Activated T-cell treated with anti-CD3 and anti-CD28 coated beads, Interleukin-2, amount 50 U/mL, for 72 hours (primary cell): ENCODE measurements at places on chromosomes 12 and 14.

DNA sequence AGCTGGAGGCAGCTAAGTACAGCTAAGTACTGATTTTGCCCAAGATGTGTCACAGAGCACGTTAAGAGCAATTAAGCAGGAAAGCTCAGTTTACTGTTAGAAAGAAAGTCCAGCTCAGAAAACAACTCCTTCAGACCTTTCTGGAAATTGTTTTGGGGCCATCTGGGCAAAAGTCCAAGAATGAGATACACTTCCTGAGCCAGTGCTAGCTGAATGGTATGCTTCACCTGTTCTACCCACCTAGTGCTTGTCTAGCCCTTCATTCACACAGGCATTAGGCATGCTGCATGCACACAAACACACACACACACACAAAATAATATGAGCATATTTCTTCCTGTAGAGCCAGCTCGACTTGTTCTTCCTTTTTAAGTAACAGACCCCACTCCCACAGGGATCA, 6.6 kb upstream of the IKZF4 start:
- no peak overlapping the region for H3K4me3 ChIP-seq
- no peak for DNase-seq
- H3K27me3 ChIP-seq, result no peaks in the 10 kb centered on the region
- H3K27ac ChIP-seq, result no peak overlapping the region

GRCh38 chr12:21615431-21615830, 10.8 kb upstream of the GYS2 start:
- DNase-seq, result peak; percentile 13
- H3K4me3 ChIP-seq, result peak overlapping the region; percentile 39
- H3K4me1 ChIP-seq, result peaks cover 57% of the 10 kb centered on the region
- H3K27ac ChIP-seq, result peak overlapping the region; percentile 52
- no peaks in the 10 kb centered on the region for H3K27me3 ChIP-seq

- peak overlapping the region; percentile 98 for H3K27ac ChIP-seq
- DNase-seq, result no peak
- peaks cover 99% of the 10 kb centered on the region for H3K4me1 ChIP-seq
- peaks cover 20% of the 10 kb centered on the region for H3K36me3 ChIP-seq
- H3K4me3 ChIP-seq, result peak overlapping the region; percentile 82
- no peaks in the 10 kb centered on the region for H3K27me3 ChIP-seq
These were observed 153.3 kb downstream of the PRKCH start for GRCh38 chr14:61474701-61475100.

GRCh38 chr12:116708826-116709756, 28.8 kb downstream of the SPRING1 start:
- H3K36me3 ChIP-seq, result no peaks in the 10 kb centered on the region
- peak overlapping the region; percentile 76 for H3K4me3 ChIP-seq
- peak; percentile 41 for DNase-seq
- no peak overlapping the region for H3K27ac ChIP-seq

GRCh38 chr12:84807249-84807648, 105.3 kb downstream of the SLC6A15 start:
- no peak overlapping the region for H3K27ac ChIP-seq
- no peak for DNase-seq
- peaks cover 5% of the 10 kb centered on the region for H3K27me3 ChIP-seq
- H3K4me1 ChIP-seq, result no peaks in the 10 kb centered on the region

- DNase-seq, result no peak
- H3K4me1 ChIP-seq, result no peaks in the 10 kb centered on the region
- H3K27ac ChIP-seq, result no peak overlapping the region
- no peaks in the 10 kb centered on the region for H3K36me3 ChIP-seq
These were observed 129.3 kb upstream of the LMNTD1 start for GRCh38 chr12:25682421-25682820.

GRCh38 chr14:20530771-20531571, 25.6 kb downstream of the RNASE10 start:
- H3K27me3 ChIP-seq, result peaks cover 19% of the 10 kb centered on the region
- H3K4me3 ChIP-seq, result peak overlapping the region; percentile 0
- no peaks in the 10 kb centered on the region for H3K36me3 ChIP-seq
- peak; percentile 69 for DNase-seq
- peak overlapping the region; percentile 64 for H3K27ac ChIP-seq

DNA sequence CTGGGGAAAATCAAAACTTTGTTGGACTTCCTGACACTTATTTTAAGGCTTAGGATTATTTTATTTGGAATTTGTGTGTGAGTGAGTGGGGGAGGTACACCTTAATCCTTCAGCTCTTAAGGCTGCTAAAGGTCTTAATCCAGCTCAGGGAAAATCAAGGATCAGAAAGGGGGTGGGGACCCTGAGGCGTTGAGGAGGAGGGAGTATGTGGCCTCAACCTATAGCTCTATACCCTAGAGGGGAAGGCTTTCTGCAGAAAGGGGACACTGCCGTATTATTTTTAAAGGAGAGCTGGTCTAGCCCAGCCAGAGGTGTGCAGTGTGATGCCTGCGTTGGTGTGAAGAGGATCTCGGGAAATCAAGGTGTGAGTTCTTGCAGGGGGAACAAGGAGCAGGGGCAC, 20.0 kb downstream of the IRF2BPL start:
- DNase-seq, result no peak
- no peaks in the 10 kb centered on the region for H3K27me3 ChIP-seq
- H3K36me3 ChIP-seq, result no peaks in the 10 kb centered on the region
- H3K4me1 ChIP-seq, result peaks cover 23% of the 10 kb centered on the region

DNA sequence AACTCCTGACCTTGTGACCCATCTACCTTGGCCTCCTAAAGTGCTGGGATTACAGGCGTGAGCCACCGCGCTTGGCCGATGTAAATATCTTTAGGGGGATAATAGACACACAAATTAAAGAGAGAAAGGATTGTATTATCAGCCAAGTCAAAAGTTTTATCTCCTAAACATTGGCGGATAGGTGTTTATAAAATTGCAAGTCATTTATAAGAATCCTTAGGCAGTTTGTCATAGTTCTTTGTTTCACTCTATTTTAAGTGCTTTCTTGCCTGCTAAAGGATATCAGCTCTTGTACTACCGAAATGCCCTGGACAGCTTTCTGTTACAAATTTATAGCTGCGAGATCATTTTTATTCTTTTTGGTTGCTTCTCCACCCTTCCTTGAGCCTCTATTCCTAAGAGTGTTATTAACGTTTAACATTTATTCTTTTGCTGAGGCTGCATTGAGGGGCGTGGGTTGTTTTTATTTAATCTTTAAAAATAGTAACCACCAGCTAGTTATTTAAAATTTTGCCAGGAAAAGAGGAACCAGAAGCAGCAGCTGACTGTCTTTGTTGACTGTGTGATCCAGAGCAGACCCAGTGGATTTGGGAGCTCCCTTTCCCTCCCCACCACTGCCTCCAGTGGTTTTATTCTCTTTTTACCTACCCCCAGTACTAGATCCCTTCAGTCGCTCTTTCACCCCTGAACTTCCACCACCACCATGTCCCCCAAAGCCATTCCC, 106.4 kb downstream of the DIP2B start:
- H3K27ac ChIP-seq, result no peak overlapping the region
- no peaks in the 10 kb centered on the region for H3K27me3 ChIP-seq
- H3K4me1 ChIP-seq, result peaks cover 18% of the 10 kb centered on the region
- DNase-seq, result no peak
- no peaks in the 10 kb centered on the region for H3K36me3 ChIP-seq

- DNase-seq, result no peak
- H3K4me1 ChIP-seq, result peaks cover 7% of the 10 kb centered on the region
- no peak overlapping the region for H3K4me3 ChIP-seq
- H3K27me3 ChIP-seq, result no peaks in the 10 kb centered on the region
- H3K36me3 ChIP-seq, result no peaks in the 10 kb centered on the region
- no peak overlapping the region for H3K27ac ChIP-seq
These were observed 4.8 kb upstream of the ITPK1 start for GRCh38 chr14:93120517-93120916.

- H3K4me1 ChIP-seq, result peaks cover 7% of the 10 kb centered on the region
- H3K4me3 ChIP-seq, result no peak overlapping the region
- DNase-seq, result no peak
- H3K36me3 ChIP-seq, result no peaks in the 10 kb centered on the region
These were observed 7.3 kb upstream of the BDKRB2 start for GRCh38 chr14:96197163-96197852.

GRCh38 chr14:20794644-20795369, 7.8 kb downstream of the RNASE1 start:
- H3K4me3 ChIP-seq, result no peak overlapping the region
- no peak for DNase-seq

- no peaks in the 10 kb centered on the region for H3K36me3 ChIP-seq
- H3K27ac ChIP-seq, result no peak overlapping the region
- DNase-seq, result no peak
- peaks cover 68% of the 10 kb centered on the region for H3K4me1 ChIP-seq
These were observed 1217.9 kb downstream of the VRK1 start for GRCh38 chr14:98014851-98015615.

DNA sequence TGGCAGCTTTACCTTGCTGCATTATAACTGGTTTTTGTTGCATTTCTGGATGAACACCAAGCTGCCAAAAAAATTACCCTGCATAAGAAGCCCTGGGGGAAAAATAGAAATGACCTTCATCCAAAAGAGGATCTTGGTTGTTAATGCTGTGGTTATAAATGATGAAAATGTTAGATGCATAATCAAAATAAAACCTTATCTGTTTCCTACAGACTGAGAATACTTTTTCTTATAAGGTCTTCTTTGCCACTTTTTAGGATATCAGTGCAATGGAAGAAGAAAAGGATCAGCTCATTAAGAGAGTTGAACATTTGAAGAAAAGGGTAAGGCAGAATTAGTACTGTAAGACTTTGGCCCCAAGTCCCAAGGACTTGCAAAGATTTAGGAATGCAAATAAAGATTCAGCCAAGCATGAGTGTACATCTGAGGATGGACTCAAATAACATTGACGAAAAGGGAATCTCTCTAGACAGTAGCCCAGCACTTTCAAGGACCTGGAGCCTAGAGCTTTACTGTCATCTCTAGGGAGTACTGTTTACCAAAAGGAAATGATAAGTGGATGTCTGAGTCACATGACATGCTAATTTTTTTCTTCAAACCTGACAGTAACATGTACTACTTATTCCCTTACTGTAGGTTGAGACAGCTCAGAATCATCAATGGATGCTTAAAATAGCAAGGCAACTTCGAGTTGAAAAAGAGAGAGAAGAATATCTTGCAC, 10.7 kb downstream of the IFT81 start:
- no peaks in the 10 kb centered on the region for H3K27me3 ChIP-seq
- peaks cover 6% of the 10 kb centered on the region for H3K4me1 ChIP-seq
- DNase-seq, result no peak
- H3K36me3 ChIP-seq, result no peaks in the 10 kb centered on the region
- no peak overlapping the region for H3K4me3 ChIP-seq

DNA sequence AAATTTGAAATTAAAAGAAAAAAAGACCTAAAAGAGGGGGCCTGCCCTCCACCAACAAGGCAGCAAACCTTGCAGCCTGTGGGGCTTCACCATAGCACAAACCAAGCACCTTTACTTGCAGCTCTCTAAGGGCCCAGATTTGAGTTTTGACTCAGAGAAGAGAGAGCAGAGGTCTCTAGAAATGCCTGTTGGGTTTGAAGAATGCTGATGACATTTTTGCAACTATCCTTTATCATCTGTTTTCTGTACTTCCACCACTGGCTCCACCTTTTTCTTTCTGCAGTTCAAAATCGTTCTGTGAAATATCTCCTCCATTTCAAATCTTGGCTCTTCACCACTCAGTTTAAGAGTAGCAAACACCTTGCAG, 83.8 kb upstream of the HMGA2 start:
- H3K4me1 ChIP-seq, result peaks cover 11% of the 10 kb centered on the region
- H3K27me3 ChIP-seq, result peaks cover 29% of the 10 kb centered on the region
- DNase-seq, result no peak
- peak overlapping the region; percentile 74 for H3K4me3 ChIP-seq

GRCh38 chr12:82279536-82280058, 78.6 kb downstream of the CCDC59 start:
- peaks cover 2% of the 10 kb centered on the region for H3K36me3 ChIP-seq
- no peak for DNase-seq
- no peak overlapping the region for H3K27ac ChIP-seq
- H3K27me3 ChIP-seq, result no peaks in the 10 kb centered on the region

DNA sequence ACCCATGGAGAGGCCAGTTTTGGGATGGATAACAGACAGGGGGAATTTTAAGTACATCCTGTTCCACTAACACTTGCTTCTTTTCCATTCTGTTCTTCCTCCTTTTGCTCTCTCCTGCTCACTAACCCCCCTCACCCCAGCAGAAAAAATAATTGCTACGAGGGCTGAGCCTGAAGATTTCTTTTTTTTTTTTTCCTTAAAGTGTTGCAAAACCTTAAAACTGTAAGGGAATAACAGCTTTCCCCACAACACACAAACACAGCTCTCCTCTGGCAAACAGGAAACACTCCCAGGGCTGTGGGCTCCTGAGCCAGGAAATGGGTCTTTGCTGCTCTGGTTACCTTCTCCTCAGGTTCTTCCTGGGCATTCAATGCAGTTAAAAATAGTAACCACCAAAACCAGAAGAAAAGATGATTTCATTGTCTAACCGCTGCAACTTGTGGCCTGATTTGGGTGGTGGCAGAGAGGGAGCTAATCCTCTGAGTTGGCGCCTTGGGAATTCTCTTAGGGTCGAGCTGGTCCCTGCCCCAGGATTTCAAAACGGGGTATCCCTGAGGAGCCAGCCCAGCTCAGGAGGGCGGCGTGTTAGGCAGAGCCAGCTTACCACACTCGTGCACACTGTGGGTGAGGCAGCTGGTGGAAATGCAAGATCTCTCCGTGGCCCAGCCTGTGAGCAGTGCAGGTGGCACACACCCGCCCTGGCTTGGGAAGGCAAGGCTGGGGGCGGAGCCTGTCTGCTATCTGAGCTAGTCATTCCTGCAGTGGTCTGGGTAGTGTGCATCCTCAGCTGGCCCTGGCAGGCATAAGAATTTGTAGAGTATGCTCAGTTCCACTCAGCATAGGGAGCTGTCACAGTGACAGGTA, 17.1 kb upstream of the EMP1 start:
- H3K36me3 ChIP-seq, result no peaks in the 10 kb centered on the region
- DNase-seq, result peak; percentile 63
- no peak overlapping the region for H3K27ac ChIP-seq

- H3K36me3 ChIP-seq, result peaks cover 26% of the 10 kb centered on the region
- no peaks in the 10 kb centered on the region for H3K27me3 ChIP-seq
- no peak overlapping the region for H3K27ac ChIP-seq
- DNase-seq, result no peak
- H3K4me1 ChIP-seq, result no peaks in the 10 kb centered on the region
These were observed 50.4 kb downstream of the DICER1 start for GRCh38 chr14:95106971-95107370.

DNA sequence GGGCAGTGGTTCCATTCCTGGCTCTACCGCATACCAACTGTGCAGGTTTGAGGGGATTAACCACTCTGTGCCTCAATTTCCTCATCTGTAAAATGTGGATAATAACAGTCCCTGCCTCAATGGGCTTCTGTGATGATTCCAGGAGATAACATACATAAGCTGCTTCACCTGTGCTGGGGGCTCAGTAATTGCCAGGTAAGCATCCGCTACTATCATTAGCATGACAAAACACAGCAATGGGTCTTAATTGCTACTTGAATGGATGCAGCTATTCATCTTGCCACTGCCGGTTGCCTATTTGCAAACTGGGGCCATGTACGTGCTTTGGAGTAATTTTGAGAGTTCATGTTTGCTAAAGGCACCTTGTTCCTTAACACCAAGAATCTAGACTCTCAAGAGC, 132.6 kb downstream of the TMEM132D start:
- no peaks in the 10 kb centered on the region for H3K4me1 ChIP-seq
- no peaks in the 10 kb centered on the region for H3K27me3 ChIP-seq
- no peak overlapping the region for H3K4me3 ChIP-seq
- no peaks in the 10 kb centered on the region for H3K36me3 ChIP-seq
